ENCODE measurements at places on chromosomes 11 and 22. TPM values are rescaled to one million over a fixed set of nuclear protein-coding genes. Genes with fewer than 3 reads are reported as not detected.

Gene CFL1
- total RNA-seq = 1,437 TPM

Gene OVOL1
- not detected for total RNA-seq

Gene APOL4
- not detected for total RNA-seq

Gene TMEM121B
- total RNA-seq = 12.2 TPM

Gene HORMAD2
- not detected for total RNA-seq

Gene TYR
- not detected for total RNA-seq

Gene MRPL23
- 60.8 TPM for total RNA-seq

Gene OR51I1
- total RNA-seq = not detected

Gene IL10RA
- 0.48 TPM for total RNA-seq

Gene LBHD1
- 7.8 TPM for total RNA-seq

Gene CHRM1
- total RNA-seq = not detected

Gene APOA1
- total RNA-seq = 0.80 TPM

Gene FADS3
- total RNA-seq = 17.0 TPM

Gene SOX6
- total RNA-seq = 18.6 TPM

Gene CLMP
- 4.2 TPM for total RNA-seq

Gene ZNF280B
- total RNA-seq = 8.6 TPM

Gene ARAP1
- 79.0 TPM for total RNA-seq

Gene BARX2
- total RNA-seq = not detected

Gene JHY
- 2.3 TPM for total RNA-seq

Gene MUC5AC
- total RNA-seq = not detected

Gene DTX4
- total RNA-seq = 129 TPM

Gene OR8G5
- not detected for total RNA-seq

Gene OR4D5
- total RNA-seq = not detected

Gene BCL2L13
- total RNA-seq = 37.5 TPM

Gene CHRM4
- 0.39 TPM for total RNA-seq

Gene GRIK4
- 0.86 TPM for total RNA-seq

Gene KCNA4
- 1.2 TPM for total RNA-seq

Gene MYRF
- 3.5 TPM for total RNA-seq

Gene C11orf87
- total RNA-seq = 0.20 TPM

Gene KLHL22
- 42.5 TPM for total RNA-seq

Gene PRG3
- not detected for total RNA-seq

Gene RPS25
- total RNA-seq = 1,208 TPM

Gene POU2AF3
- 0.32 TPM for total RNA-seq

Gene ELFN2
- total RNA-seq = 0.09 TPM

Gene CELSR1
- total RNA-seq = 5.1 TPM

Gene OR52M1
- total RNA-seq = not detected

Gene RCOR2
- 107 TPM for total RNA-seq

Gene FXYD2
- total RNA-seq = 0.26 TPM

Gene KCNJ1
- total RNA-seq = not detected

Gene CHST1
- total RNA-seq = 1.1 TPM

Gene BUD13
- 39.7 TPM for total RNA-seq

Measured in neural crest cell (in vitro differentiated cells).